ENCODE measurements at places on chromosomes 5 and 9.

DNA sequence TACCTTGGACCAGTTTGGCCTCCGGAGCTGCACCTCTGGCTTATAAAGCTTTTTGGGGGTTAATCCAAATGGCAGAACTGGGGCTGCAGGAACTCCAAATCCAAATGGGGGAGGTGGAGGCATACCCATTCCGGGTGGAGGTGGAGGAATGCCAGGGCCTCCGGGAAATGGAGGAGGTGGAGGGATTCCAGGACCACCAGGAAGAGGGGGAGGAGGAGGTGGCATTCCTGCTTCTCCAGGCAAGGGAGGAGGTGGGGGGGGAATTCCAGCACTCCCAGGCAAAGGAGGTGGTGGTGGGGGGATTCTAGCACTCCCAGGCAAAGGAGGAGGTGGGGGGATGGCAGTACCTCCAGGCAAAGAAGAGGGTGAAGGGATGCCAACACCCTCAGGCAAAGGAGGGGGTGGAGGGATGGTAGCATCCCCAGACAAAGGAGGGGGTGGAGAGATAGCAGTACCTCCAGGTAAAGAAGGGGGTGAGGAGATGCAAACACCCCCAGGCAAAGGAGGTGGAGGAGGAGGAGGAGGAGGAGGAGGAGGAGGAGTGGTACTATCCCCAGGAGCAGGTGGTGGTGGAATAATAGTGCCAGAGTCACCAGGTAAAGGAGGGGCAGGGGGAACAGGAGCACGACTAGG, 45.2 kb downstream of the DIAPH1 start:
- no peak for DNase-seq

DNA sequence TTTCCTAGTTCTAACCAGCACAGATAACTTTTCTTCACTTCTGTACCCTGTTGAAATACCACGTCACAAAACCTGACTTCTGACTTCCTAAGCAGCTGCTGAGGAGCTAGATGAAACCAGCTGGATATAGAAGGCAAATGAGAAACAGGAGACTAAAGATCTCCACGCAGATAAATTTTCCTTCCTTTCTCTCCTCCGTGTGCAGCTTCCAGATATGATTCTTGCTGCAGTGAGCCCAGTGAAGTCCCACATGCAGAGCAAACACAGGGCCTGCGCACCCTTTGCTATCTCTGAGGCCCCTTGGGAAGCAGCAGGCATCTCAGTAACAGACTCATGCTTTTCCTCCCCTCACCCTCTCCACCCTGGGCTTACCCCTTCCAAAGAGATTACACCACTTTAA, 1638.3 kb downstream of the MAT2B start:
- DNase-seq = no peak

DNA sequence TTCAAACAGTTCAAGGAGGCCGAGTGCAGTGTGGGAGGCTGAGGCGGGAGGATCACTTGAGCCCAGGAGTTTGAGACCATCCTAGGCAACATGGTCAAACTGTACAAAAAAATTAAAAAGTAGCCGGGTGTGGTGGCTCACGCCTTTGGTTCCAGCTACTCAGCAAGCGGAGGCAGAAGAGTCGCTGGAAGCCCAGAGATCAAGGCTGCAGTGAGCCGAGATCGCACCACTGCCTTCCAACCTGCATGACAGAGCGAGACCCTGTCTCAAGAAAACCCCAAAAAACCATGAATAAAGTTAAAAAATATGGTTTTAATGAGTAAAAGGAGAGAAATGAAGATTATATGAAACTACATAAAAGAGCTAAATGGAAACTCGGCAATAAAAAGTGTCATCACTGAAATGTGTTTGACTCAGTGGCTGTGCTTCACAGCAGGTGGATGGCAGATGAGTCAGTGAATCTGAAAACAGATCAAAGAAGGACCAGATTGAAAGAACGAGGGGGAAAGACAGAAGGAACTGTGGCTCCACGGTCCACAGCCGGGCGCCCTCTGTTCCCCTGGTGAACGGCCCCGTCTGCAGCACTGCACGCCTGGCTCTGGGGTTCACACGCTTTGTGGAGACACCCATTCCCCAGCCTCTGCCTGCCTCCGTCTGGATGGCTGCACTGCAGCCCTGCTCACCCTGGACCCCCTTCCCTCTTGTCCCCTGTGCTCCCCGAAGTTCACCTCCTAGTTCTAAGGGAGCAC, 25.1 kb downstream of the EXD3 start:
- DNase-seq = no peak

DNA sequence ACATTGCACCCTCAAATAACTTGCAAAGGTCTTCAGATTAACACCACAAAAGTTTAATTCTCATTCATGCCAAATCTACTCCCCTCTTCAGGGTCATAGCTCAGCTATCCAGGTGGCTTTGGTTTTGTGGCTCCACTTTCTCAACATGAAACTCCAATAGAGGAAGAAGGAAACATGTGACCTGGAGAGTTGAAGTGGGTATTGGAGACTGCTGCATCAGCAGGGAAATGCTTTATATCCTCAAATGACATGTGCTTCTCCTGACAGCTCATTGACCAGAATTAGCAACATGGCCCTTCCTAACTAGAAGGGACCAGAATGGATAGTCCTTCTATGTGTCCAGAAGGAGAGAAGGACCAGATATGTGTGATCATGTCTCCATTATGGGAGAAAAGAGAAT, 73.6 kb downstream of the TLR4 start:
- no peak for DNase-seq

DNA sequence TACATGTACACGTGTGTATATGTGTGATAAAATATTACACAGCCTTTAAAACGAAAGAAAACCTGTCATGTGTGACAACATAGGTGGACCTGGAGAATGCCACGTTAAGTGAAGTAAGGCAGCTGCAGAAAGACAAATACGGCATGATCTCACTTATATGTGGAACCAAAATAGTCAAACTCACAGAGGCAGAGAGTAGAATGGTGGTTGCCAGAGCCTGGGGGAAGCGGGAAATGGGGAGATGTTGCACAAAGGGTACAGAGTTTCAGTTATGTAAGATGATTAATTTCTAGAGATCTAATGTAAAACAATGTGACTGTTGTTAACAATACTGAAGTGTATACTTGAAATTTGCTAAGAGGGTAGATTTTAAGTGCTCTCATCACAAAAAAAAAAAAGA, 34.8 kb downstream of the ADAMTS12 start:
- DNase-seq = no peak

DNA sequence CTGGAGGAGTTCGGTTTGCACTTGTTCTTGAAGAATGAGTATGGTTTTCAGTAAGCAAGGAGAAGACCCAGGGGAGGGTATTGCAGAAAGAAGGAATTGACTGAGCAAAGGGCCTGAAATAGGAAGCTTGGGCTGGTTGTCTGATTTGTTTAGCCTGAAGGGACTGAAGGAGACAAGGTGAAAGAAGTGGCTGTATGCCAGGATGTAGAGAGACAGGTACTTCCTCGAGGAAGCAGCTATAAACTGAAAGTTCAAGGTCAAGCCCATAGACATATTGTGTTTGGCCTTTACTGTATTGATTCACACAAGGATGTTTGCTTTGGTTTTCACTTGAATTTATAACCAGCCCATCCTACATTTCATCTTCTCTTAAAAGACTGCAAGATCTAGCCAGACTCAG, 183.1 kb downstream of the PALM2AKAP2 start:
- DNase-seq = no peak

DNA sequence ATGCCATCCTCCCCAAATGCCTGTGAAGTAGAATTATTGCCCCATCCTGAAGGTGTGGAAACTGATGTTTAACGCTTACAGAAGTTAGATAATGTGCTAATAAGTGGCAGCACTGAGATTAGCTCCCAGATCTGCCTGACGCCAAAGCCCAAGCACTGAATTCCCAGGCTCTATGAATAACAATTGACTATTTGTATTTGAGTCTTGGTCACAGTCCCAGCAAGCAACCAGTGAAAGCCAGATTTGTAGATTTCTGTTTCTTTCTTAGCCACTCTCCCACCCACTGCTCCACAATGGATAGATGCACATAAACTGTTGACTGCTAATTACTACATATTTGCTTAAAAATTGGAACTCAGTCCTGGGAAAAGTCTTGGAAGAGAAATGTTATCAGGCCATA, 34.4 kb downstream of the FAM240B start:
- DNase-seq = no peak

DNA sequence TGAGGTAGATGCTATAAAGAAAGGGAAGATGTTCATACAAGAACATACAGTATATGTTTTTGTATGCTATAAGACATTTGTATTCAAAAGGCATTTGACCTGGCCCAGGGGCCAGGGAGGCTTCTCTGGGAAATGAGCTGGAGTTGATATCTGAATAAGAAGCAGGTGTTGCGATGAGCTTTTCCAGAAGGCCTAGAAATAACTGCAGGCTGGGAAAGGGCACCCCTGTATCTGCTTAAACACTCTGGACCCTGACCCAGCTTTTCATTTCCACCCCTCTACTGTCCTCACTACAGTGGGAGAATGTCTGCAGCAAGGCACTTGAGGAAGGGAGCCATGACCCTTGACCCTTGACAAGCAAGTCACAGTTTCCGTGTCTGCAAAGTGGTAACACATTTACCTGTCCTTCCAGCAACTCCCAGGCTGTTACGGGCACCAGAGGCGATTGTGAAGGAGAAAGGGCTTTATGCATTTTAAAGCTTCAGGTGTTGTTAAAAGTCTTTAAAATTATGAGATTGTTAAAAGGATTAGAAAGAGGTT, 88.2 kb upstream of the PANK3 start:
- DNase-seq = no peak

- DNase-seq = no peak
Observed at GRCh38 chr9:38068701-38069628, at the start of gene SHB. Gene SHB (minus strand): TSS chr9:38069227. CDS start chr9:38068645, 582 bp downstream.

GRCh38 chr5:153508700-153509099, 18.2 kb downstream of the GRIA1 start:
- no peak for DNase-seq

DNA sequence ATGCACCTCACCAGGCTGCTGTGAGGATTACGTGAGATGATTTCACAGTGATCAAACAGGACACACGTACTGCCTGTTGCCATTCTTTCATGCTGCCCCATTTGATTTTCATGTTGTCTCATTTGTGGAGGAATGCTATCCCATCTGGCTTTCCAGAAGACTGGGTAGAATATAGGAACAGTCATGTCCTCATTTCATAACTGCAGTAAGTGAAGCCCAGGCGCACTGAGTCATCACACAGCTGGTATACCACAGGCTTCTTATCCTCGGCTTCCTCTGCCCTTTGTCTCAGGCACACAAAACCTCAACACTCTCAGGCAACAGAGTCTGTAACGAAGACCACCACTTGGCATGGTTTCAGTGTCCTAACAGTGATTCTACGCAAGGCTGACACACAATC, 62.3 kb downstream of the LHFPL2 start:
- no peak for DNase-seq

GRCh38 chr5:122346897-122347581, 35.0 kb downstream of the SNCAIP start:
- no peak for DNase-seq

DNA sequence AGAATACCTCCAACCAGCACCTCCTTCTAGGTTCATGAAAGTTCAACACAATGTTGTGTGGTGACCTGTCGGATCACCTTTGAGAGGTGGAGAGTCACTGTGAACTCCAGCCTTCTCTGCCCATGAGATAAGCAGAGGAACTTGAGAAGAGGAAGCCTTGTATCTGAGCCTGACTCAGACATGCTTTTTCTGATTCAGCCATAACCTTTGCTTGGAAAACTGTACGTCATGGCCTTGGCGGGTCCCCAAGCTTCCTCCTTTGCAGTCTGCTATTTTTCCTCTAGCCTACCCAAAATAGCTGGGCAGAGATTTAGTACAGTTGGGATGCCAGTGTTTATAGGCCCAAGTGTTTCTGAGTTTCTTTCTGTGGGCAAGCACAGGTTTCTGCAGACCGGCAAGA, 274.7 kb downstream of the CETN3 start:
- DNase-seq = no peak

- no peak for DNase-seq
Observed at GRCh38 chr5:50967009-50967562, 300.6 kb downstream of the PARP8 start.

GRCh38 chr5:68382640-68383039, 167.1 kb downstream of the PIK3R1 start:
- DNase-seq = no peak
